A549 treated with GW870086 at 1 μM for 4 hours (cell line): ENCODE measurements at places on chromosomes 16 and 17. TPM values are rescaled to one million over a fixed set of nuclear protein-coding genes. Genes with fewer than 3 reads are reported as not detected.

ODAD4 gene
- 0.98 to 1.6 TPM (median 1.3 TPM) in 5 replicates for total RNA-seq

CRHR1 gene
- total RNA-seq, result 0.20 TPM in 1 of 5 replicates, not detected in the others

RND2 gene
- total RNA-seq, result 0.07 to 0.29 TPM (median 0.17 TPM) in 5 replicates

KRTAP17-1 gene
- total RNA-seq, result not detected in 5 replicates

TMEM235 gene
- total RNA-seq, result not detected in 5 replicates

FNDC8 gene
- total RNA-seq, result not detected in 5 replicates

KRT23 gene
- 0.14 to 0.19 TPM in 2 of 5 replicates, not detected in the others for total RNA-seq

PRSS8 gene
- 0.72 to 1.1 TPM (median 0.85 TPM) in 5 replicates for total RNA-seq

KRTAP2-3 gene
- not detected in 5 replicates for total RNA-seq

AATF gene
- total RNA-seq, result 108 to 124 TPM (median 114 TPM) in 5 replicates

CACNG1 gene
- 0.10 to 0.16 TPM in 2 of 5 replicates, not detected in the others for total RNA-seq

KCNG4 gene
- total RNA-seq, result not detected in 5 replicates

ADAM11 gene
- total RNA-seq, result 1.2 to 2.0 TPM (median 1.8 TPM) in 5 replicates

ASGR1 gene
- total RNA-seq, result 0.78 to 1.4 TPM (median 0.87 TPM) in 5 replicates

SLC5A2 gene
- total RNA-seq, result 0.09 to 1.0 TPM (median 0.24 TPM) in 5 replicates

TBC1D28 gene
- not detected in 5 replicates for total RNA-seq

YPEL3 gene
- 5.5 to 8.8 TPM (median 8.1 TPM) in 5 replicates for total RNA-seq

RPA1 gene
- total RNA-seq, result 60.2 to 87.1 TPM (median 81.8 TPM) in 5 replicates

C16orf86 gene
- total RNA-seq, result 0.12 to 0.14 TPM in 2 of 5 replicates, not detected in the others

HS3ST3A1 gene
- 0.24 to 0.82 TPM (median 0.44 TPM) in 5 replicates for total RNA-seq

PIK3R6 gene
- not detected in 5 replicates for total RNA-seq

PDILT gene
- not detected in 5 replicates for total RNA-seq

C17orf113 gene
- 0.48 to 0.94 TPM (median 0.69 TPM) in 5 replicates for total RNA-seq

CIBAR2 gene
- total RNA-seq, result not detected in 5 replicates

TEX14 gene
- 0.12 to 0.47 TPM (median 0.29 TPM) in 5 replicates for total RNA-seq

KRTAP9-8 gene
- not detected in 5 replicates for total RNA-seq

BEAN1 gene
- total RNA-seq, result 3.8 to 7.1 TPM (median 5.0 TPM) in 5 replicates

SCN4A gene
- total RNA-seq, result 0.03 to 0.07 TPM (median 0.03 TPM) in 5 replicates

TK2 gene
- 17.5 to 22.4 TPM (median 19.9 TPM) in 5 replicates for total RNA-seq

TSNAXIP1 gene
- total RNA-seq, result 0.29 to 0.53 TPM (median 0.41 TPM) in 5 replicates

CPNE7 gene
- total RNA-seq, result 58.4 to 79.5 TPM (median 75.2 TPM) in 5 replicates

TEKT3 gene
- total RNA-seq, result 0.35 TPM in 1 of 5 replicates, not detected in the others

NPW gene
- 0.44 to 1.7 TPM (median 0.85 TPM) in 5 replicates for total RNA-seq

RNF112 gene
- total RNA-seq, result 0.26 to 0.71 TPM (median 0.42 TPM) in 5 replicates

TAT gene
- 0.02 to 0.10 TPM (median 0.02 TPM) in 3 of 5 replicates, not detected in the others for total RNA-seq

NKD1 gene
- 0.11 to 0.48 TPM (median 0.36 TPM) in 5 replicates for total RNA-seq

PTX4 gene
- not detected in 5 replicates for total RNA-seq

DHRS7B gene
- total RNA-seq, result 18.0 to 21.4 TPM (median 18.6 TPM) in 5 replicates

NT5C gene
- total RNA-seq, result 89.6 to 134 TPM (median 128 TPM) in 5 replicates
